Hematopoietic multipotent progenitor cell treated with erythropoietin and hydrocortisone succinate and interleukin-3 and kit ligand, for 6 days (in vitro differentiated cells): ENCODE measurements at places on chromosomes 5 and 9.
A peak's percentile ranks its signal among the peaks of the same experiment; 100 is the strongest.

GRCh38 chr5:39203275-39203922, 16.0 kb downstream of the FYB1 start:
- no peak for DNase-seq

GRCh38 chr5:121175986-121176385, 675.7 kb upstream of the FTMT start:
- no peak for DNase-seq

- no peak for DNase-seq
Measured at GRCh38 chr5:104754311-104754995, 1191.9 kb upstream of the NUDT12 start.

- DNase-seq = no peak
Measured at GRCh38 chr9:108609227-108609896, 246.4 kb downstream of the ACTL7B start.

DNA sequence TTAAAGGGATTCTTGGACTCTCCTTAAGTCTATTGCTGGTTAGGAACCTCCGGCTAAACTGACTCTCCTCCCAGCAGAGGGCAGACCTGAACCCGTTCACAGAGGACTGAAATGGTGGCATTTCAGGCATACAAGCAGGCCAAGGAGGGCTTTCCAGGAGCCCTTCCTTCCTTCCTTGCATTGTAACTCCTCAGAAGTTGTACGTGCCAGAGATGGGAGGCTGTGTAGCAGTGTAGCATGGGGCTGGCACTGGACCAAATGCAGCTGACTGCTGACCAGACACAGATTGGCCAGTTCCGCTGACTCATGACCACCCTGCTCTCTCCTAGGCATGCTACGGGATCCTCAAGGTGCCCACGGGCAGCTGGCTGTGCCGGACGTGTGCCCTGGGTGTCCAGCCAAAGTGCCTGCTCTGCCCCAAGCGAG, 36.4 kb downstream of the JADE2 start:
- DNase-seq = peak; percentile 52

DNA sequence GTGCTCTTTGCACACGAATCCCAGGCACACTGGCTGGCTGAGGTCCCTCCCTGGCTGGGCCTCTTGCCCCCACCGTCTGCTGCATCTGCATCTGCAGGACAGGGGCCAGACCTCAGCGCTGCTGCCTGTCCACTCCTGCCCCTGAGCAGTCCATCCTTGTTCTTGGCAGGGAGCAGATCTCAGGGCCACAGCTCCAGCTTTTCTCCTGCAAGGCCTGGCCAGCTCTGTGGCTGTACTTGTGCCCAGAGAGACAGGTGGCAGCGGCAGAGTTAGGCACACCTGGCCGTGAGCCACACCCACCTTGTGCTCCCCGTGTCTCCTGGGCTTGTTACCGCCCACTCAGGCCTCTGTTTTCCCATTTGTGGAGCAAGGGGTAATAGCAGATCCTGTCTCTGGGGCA, 13.9 kb downstream of the NEK6 start:
- no peak for DNase-seq

DNA sequence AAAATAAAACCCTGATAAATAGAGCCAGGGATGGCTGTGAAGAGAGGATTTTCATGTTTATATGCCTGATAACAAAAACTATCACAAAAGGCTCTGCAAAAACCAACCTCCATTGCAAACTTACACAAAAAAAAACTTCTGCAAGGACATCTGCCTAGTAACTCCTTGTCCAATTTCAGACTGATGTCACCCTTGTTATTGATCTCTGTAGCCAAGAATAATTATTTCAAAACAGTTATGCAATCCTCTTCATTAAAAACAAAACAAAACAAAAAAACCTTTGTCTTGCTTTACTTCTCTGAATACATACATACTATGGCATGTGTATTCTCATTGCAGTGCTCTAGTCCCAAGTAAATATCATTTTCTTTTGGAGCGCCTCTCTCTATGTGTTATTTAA, 49.7 kb downstream of the PHAX start:
- no peak for DNase-seq

- peak; percentile 76 for DNase-seq
Measured at GRCh38 chr9:117782931-117783788, 79.0 kb downstream of the TLR4 start.

GRCh38 chr5:43309637-43310036, 3.6 kb downstream of the HMGCS1 start:
- DNase-seq = peak; percentile 51

DNA sequence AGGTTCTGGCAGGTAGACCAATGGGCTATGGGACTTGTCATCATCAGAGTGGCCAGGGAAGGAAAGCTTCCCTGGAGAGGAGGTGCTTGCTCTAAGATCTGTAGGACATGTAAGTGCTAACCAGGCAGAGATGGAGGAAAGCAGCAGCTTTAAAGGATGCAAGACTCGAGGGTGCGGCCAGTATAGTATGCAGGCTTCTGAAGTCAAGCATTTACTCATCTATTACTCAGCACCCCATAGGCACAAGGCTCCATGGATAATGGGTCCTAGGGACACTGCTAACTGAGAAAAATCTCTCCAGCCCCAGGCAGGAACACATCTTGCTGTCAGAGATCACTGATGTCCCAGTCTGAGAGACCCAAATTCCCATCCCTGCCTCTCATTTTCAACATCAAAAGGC, 49.7 kb downstream of the WWC1 start:
- no peak for DNase-seq

- DNase-seq = peak; percentile 45
Measured at GRCh38 chr9:112135706-112136105, 39.4 kb downstream of the SUSD1 start.

DNA sequence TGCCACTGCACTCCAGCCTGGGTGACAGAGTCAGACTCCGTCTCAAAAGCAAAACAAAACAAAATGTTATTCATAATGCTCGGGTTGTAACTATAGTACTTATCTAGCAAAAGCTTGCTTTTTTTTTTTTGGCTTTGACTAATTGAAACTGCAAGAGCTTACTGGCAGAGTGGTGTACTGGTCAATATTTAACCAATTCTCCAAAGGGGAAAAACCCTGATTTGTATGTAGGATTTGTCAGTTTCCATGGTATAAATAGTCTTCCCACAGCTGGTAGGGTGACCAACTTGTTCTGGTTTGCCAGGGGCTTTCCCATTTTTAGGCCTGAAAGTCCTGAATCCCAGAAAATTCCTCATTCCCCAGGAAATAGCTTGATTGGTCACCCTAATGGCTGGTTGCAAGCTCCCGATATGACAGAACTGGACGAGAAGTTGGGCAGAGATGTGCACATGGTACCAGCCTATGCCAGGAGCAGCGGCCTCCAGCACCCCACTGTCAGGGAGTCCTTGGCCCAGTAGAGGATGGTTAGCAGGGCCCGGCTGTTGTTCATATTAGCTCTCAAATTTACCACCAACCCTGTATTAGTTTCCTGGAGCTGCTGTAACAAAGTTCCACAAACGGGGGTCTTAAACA, 58.0 kb downstream of the FXN start:
- DNase-seq = no peak

DNA sequence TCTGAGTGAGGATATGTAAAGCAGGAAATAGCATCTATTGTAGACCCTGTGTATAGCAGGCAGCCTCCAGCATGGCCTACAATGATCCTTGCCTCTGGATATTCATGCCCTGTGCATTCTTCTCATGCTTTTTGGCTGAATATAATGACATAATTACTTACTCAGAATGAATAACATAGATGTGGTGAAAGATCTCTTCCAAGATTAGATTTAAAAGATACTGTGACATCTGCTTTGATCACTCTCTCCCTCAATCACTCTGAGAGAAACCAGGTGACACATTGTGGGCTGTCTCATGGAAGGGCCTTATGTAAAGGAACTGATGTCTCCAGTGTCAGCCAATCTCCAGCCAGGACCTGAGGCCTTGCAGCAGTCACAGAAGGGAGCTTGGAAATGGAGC, 376.7 kb downstream of the DNAH5 start:
- no peak for DNase-seq
